DMS153 (cell line): ENCODE measurements at places on chromosomes 3 and 15.

- DNase-seq, result no peak
Observed at GRCh38 chr3:43334976-43335375, 48.6 kb downstream of the SNRK start.

GRCh38 chr3:179432451-179432850 is 18.8 kb downstream of the GNB4 start:
- DNase-seq, result no peak

DNA sequence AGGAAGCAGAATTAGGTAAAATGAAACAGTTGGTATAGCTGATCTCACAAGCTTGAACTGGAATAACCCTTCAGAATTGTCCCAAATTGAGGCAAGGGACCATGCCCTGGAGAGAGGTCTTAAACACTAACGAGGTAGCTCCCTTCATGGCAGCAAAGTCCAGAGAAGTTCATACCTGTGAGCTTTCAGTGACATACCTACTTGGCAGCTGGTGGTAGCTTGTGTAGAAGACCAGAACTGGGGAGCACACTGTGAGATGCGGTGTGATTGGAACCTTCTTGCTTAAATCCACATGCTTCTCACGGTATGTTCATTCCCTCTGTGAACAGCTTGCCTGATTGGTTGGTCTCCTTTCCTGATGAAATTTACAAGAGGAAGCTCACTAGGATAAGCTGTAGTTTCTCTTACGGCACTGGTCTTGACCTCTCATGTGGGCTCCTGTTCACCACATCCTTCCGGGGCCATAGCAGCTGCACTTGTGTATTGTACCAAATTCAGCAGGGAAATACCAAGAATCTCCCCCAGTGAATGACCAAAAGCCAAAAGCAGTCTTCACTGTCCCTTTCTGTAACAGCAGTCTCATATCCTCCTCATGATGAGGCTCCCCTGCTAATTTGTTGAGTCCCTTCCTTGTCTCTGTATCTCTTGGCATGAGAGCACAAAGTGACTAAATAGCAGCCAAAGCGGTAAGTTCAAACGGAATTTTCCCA is 483.7 kb upstream of the FRG2C start:
- no peak for DNase-seq

GRCh38 chr3:50299929-50300680 is 900 bp upstream of the HYAL3 start:
- DNase-seq, result no peak

GRCh38 chr3:21744793-21745192 is 6.2 kb downstream of the ZNF385D start:
- no peak for DNase-seq
